Tibial nerve (tissue), 4 donors: ENCODE measurements at places on chromosomes 2 and 18. TPM values are rescaled to one million over a fixed set of nuclear protein-coding genes. Genes with fewer than 3 reads are reported as not detected.

Gene KIF3C
- total RNA-seq = 31.9 TPM

Gene DUSP19
- total RNA-seq = 0.90 TPM

DNA sequence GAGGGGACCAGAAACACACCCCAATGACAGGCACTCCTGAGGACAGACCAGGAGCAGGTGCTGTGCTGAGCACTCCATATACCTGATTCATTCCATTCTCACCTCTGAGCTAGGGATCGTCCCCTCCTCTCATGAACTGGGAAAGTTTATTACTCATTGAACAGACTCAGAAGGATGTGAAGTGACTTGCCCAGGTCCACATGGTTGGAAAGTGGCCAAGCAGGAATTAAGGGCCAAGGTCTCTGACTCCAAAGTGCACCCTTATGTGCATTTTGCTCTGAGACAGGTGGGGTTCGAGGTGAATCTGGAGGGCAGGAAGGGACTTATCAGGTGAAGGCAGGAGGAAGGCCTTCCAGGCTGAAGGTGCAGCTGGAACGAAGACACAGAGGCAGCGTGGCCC lies 25.1 kb upstream of the PLB1 start:
- H3K27me3 ChIP-seq = no peaks in the 10 kb centered on the region
- no peak overlapping the region for H3K4me3 ChIP-seq
- no peaks in the 10 kb centered on the region for H3K4me1 ChIP-seq

- no peaks in the 10 kb centered on the region for H3K27me3 ChIP-seq
- no peak for DNase-seq
- H3K4me3 ChIP-seq = no peak overlapping the region
- no peaks in the 10 kb centered on the region for H3K4me1 ChIP-seq
These were observed 120.5 kb downstream of the HIBCH start for GRCh38 chr2:190199109-190199508.

DNA sequence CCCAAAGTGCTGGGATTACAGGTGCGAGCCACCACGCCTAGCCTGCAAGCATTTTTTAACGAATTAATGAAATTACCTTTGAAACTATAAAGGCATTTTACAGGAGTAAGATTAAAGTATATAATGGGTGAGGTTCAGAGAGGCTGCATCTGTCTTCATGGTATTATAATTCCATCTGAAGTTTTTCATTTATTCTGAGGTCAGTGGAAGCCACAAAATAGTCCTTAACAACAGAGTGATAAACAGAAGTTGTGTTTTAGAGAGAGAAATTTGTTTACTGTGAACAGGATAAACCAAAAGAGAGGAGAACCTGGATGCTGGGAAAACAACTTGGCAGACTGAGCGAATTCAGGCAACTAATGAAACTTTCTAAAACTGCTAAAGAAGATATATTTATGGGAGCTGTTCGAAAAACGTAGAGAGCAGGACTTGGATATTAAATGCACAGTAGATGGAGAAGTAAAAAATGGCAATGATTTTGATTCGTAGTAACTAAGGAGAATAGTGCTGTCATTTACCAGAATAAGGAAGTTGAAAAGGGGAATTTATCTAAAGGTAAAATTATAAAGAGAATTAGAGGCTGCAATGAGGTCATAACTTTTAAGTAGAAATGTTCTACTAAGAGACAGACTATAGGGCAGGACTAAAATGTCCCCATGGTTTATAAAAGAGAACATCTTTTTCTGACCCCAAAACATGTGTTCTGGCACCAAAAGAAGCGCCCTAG lies 37.9 kb upstream of the ITGA4 start:
- no peaks in the 10 kb centered on the region for H3K36me3 ChIP-seq
- H3K4me1 ChIP-seq = no peaks in the 10 kb centered on the region
- no peaks in the 10 kb centered on the region for H3K27me3 ChIP-seq
- no peak overlapping the region for H3K4me3 ChIP-seq
- no peak for DNase-seq
